ENCODE measurements at places on chromosomes 3 and 15.
A peak's percentile ranks its signal among the peaks of the same experiment; 100 is the strongest.

DNA sequence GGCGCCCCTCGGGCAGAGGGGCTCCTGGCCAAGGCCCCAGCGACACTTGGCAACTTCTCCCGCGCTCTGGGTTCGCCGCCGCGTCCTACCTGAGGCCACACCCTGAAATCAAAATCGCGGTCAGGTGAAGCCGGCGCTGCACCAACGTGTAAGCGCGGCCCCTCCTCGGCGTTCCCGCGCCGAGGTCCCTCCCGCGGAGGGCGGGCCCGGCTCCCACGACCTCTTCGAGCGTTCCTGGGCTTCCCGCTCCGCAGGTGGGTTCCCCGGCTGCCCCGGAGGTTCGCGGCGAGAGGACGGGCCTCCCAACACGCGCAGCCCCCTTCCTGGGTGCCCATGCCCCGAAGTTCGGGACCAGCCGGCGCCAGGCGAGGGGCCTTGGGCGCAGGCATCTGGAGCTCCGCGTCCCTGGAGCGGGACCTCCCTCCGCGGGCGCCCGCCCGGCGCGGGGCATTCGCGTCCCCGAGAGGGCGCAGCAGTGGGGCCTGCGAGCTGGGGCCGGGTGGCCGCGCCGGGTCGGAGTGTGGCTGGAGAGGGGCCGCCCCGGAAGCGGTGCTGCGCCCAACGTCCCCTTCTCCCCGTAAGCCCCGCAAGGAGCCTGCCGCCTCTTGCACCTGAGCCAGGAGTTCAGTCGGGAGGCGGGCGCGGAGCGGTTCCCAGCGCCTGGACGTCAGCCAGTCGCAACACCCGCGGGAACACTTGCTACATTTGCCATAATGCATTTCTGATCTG lies 13.7 kb downstream of the PAK6 start:
- no peak for DNase-seq

GRCh38 chr3:108877901-108878300 lies 55.3 kb downstream of the TRAT1 start:
- DNase-seq = no peak

DNA sequence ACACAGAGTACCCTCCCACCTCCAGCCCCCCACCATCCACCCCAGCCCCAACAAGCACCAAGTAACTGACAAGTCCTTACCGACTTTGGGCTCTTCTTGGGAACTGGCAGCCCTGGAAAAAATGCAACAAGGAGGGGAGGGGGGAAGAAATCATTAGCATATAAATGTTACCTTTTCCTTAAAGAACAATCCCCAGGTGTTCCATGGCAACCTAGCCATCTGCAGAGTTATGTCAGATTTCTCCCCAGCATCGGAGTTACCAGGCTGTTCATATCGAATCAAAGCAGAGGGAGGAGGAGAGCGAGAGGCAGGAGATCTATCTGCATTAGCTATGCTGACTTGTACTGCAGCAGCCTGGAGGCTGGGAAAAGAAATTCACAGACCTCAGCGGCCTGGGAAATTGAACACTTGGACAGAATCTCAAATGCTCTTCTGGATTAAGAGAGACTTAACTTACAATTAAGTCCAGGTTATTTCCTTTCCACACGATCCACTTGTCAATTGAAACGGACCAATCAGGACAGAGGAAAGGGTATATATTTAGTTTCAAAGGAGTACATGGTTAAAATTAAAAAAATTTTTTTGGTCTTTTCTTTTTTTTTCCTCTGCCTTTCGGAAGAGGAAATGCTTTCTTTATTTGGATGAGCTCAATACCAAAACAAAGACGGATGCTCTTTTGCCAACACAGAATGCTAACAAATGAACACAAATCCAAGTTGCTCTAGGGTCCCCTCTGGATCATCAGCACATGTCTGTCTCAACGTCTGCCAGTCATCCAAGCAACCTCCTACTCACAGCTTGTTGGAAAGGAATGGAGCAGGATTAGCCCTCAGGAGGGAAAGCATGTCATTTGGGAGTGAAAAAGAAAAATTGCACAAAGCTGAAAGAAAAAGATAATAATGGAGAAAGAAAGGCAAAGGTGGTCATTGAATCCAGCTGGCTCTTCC lies 637.1 kb downstream of the MAGI1 start:
- DNase-seq = no peak

GRCh38 chr3:178623666-178624255 lies 87.5 kb downstream of the KCNMB2 start:
- no peak for DNase-seq

DNA sequence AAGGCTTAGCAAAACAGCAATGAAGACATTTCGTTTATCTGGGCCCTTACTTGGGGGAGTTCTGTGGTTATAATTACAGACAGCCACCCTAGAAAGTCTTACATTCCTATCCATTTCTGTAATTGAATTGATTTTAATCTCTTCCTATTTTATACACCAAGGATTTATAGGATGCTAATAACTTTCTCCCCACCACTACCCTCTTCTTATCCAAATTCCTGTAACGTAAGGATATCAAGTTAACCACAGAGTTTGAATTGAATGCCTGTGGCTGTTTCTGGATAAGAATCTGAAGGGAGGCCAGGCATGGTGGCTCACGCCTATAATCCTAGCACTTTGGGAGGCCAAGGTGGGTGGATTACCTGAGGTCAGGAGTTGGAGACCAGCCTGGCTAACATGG lies 78.6 kb downstream of the MLH1 start:
- no peak for DNase-seq

GRCh38 chr3:88150806-88151205 lies 1.0 kb downstream of the C3orf38 start:
- DNase-seq = peak; percentile 46
